NCI-H187 (cell line): ENCODE measurements at places on chromosomes 11 and 22.

DNA sequence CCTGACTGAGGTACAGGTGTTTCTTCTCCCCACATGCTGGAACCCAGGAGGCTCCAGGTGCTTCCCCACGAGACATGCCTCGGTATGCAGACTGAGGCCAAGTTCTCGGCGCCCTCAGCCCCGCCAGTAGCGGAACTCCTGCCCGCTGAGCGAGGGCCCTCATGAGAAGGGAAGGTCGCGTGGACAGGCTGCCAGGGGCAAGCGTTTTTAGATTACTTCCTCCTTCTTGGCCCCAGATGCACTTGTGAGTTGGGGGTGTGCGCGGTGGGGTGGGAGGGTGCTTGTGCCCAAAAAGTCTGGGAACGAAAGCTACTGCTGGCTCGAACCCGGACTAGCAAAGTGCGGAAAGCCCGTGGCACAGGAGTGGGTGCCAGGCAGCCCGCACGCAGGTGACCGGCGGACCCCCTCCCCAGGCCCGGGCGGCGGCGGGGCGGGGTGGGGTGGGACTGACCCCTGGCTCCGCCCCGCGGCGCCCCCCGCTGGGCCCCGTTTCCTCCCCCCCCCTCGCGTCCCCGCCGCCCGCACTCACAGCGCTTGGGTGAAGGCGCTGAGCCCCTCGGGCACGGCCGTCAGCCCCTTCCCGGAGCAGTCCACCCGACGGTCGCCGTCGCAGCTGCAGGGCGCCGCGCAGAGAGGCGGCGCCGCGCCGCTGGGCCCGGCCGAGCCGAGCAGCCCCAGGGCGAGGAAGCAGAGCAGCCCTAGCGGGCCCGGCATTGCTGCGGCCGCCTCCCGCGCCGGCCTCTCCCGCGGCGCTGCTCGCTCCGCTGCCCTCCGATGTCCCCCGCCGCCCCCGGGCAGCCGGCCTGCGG, 797 bp downstream of the LGR4 start:
- DNase-seq, result no peak

DNA sequence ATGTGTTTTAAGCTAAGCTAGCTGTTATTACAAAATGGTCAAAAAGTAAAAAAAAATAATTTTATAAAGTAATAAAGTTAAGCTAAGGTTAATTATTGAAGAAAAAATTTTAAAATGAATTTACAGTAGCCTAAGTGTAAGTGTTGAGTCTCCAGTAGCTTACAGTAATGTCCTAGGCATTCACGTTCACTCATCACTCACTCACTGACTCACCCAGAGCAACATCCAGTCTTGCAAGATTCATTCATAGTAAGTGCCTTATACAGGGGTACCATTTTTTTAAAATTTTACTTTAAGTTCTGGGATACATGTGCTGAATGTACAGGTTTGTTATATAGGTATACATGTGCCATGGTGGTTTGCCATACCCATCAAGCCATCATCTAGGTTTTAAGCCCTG, 11.6 kb upstream of the OOSP4B start:
- DNase-seq, result no peak

GRCh38 chr11:62062223-62062861, 61.5 kb upstream of the INCENP start:
- no peak for DNase-seq

- no peak for DNase-seq
These were observed 679.4 kb upstream of the KIRREL3 start for GRCh38 chr11:127679816-127680545.

DNA sequence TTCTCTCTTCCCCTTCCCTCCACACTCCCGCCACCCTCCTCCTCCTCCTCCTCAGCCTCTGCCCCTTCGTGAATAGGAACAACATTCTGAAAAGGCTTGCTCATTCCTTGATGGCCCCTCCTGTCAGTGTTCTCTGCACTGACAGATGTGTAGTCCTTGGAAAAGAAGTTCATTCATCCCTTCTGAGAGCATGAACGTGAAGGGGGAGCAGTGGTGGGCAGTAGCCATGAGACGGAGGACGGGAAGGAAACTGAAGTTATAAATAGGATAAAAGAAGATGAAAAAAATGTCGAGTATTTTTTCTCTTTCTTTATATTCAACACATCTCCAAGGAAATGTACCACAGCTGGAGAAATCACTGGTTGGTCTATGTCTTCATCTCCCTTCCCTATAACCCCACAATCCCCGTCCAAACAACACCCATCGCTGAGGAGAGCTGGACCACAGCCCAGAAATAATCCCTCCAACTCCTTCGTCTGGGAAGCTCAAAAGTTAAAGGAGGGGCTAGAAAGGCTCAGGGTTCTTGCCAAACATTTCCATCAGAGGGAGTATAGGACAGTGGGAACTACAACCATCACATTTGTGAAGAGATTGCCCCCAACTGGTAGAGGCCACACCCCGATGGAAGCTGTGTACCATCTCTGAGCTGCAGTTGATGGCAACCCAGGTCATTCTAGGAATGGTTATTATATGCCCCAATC, 33.5 kb downstream of the ETS1 start:
- DNase-seq, result no peak

GRCh38 chr11:125258291-125259032, 93.9 kb downstream of the PKNOX2 start:
- no peak for DNase-seq

- no peak for DNase-seq
These were observed 345.5 kb upstream of the CTSC start for GRCh38 chr11:88683024-88683423.

DNA sequence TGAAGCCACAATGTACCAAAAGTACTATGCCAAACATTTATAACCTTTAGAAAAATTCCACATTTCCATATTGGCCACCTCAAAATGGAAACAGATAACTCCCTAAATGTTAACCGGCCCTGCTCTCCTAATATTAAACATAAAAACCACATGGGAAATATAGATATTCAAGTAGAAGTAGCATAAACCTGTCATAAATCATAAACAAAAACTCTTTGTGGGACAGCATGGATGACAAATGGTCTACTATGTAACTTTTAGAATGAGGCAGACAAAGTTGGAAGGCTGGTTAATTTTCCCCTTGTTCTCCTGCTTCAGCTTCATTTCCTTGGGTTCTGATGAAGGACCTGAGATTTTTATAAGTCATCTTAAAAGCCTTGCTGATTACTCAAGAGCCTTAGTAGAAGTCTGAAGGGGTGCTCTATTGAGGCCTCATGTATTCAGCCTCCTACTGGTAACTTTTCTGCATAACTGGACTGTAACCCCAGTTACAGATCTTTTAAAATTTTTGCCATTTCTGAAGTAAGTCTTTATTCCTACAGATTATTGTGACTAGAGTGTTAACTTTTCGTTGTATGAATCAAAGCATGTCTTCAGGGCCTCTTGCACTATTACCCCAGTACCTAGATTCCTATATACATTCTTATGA, 116.4 kb downstream of the STIM1 start:
- DNase-seq, result no peak

DNA sequence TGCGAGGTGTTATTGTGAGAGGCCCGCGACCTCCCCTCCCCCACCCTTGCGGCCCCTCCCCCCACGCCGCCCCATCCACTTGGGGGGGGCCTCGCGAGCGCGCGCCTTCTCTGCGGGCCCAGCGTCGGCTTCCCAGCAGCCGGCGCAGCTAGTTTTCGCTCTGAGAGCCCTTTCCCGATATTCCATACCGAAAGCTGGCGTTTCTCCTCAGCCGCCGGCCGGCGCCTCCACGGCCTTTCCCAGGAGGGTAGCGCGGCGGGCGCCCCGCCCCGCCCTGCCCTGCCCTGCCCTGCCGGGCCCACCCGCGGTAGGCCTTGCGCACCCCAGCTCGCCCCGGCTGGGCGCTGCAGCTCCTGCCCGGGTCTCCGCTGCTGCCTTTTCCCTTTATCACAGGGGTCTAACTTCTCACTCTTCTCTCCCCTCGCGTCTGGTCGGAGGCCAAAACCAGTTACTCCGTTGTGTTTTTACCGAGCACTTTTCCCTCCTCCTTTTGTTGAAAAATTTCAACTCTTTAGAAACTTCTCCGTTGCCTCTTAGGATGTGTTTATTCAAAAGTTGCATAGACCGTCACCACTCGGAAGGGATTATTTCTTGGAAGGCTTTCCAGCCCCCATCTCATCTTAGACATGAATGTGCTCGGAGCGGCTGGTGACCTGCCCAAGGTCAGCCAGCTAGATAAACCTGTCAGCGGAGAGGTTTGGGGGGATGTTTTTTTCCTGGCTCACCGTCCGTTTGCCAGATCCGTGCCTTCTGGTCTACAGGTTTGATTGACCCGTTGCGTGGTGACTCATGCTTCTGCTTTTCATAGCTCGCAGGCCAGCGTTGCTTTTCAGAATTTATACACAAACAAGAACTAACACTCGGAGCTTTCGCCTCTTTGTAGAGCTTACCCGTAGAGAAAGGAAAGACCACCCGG, 648 bp downstream of the PAFAH1B2 start:
- no peak for DNase-seq

DNA sequence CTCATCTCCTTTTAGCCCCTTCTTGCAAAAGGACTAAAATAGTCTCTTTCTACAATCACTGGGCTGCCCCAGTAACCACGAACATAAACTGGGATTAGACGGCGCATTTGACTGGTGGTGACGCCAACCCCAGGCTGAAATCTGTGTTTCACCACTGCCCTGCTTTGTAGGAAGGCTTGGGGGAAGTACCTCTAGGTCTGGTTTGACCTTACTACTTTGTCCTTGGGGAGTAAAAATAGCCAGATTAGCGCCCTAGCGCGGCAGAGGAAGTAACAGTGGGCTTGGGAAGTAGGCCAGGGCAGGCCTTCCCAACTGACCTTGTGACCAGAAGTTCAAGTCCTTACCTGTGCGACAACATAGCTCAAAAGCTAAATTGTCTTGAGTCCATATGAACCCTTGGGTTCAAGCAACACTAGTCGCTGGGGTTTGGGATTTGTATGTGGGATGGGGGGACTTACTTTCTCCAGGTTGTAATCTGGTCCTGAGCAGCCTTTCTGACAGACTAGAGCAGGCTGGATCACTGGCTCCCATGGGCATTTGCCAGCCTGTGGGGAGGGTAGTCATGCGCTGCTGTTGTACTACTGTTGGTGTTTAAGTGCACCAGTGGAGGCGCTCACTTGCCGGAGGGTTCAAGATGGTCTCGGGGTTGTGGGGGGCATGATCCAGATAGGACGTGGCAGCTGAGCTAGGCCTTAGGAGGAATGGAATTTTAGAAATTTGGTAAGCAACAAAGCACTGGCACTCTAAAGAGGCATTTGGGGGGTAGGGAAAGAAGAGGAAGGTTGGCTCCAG, 953 bp upstream of the PACS1 start:
- DNase-seq, result no peak

GRCh38 chr11:86218125-86219084, 26.1 kb upstream of the EED start:
- DNase-seq, result peak; percentile 13

DNA sequence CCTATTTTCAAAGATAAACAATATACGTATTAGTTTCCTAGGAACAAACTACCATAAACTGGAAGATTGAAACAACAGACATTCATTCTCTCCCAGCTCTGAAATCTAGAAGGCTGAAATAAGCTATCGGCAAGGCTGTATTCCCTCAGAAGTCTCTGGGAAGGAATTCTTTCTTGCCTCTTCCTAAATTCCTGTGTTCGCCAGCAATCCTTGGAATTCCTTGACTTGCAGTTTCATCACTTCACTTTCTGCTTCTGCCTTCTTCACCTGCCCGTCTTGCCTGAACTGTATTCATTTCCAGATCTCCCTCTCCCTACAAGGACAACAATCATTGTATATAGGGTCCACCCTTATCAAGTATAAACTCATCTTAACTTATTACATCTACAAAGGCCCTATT, 17.7 kb upstream of the PRDM10 start:
- no peak for DNase-seq

GRCh38 chr11:75154646-75155569, 4.0 kb downstream of the SLCO2B1 start:
- no peak for DNase-seq

GRCh38 chr11:37967635-37968034, 1369.6 kb upstream of the RAG2 start:
- no peak for DNase-seq

DNA sequence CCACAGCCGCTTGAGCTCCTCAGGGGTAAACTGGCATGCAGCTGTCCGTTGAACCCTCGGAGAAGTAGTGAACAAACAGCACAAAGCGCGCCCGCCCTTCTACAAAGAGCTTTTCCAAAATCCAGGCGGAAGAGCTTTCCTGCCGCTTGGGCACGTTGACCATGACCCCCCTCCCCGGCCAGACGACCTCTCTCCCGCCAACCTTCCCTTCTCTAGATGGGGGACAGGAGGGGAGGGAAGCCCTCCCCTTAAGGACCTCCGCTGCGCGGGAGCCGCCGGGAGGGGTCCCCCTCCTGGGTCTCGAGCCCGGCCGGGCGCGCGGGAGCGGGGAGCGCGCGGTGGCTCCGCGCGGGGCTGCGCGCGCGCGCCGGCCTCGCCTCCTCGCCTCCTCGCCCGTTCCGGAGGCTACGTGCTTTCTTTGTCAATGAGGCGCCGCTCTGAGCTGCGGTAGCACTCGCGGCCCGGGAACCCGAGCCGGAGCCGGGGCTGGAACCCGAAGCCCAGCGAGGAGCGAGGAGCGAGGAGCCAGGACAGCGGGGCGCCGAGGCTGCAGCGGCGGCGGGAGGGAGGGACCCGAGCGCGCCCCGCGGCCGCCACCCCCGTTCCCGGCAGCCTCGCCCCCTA, 118.6 kb downstream of the HIPK3 start:
- DNase-seq, result peak; percentile 33

DNA sequence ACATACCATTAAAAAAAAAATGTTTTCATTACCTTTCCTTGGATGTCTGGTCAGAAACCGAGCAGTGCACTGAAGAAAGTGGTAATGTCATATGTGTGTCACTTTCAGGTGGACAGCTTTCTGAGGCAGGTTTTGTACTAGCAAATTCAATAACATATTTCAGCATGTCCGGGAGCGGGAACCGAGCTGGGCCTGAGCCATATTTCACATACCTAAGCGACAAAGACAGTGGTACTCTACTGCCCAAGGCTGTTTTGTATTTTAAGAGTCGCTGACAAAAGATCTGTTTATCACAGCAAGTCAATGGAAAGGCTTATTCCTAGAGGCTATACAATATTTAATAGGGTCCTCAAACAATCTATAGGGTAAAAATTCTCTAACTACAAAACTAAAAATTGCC, 38.0 kb downstream of the CLDN25 start:
- no peak for DNase-seq
